ENCODE measurements at places on chromosomes 13 and 19.

DNA sequence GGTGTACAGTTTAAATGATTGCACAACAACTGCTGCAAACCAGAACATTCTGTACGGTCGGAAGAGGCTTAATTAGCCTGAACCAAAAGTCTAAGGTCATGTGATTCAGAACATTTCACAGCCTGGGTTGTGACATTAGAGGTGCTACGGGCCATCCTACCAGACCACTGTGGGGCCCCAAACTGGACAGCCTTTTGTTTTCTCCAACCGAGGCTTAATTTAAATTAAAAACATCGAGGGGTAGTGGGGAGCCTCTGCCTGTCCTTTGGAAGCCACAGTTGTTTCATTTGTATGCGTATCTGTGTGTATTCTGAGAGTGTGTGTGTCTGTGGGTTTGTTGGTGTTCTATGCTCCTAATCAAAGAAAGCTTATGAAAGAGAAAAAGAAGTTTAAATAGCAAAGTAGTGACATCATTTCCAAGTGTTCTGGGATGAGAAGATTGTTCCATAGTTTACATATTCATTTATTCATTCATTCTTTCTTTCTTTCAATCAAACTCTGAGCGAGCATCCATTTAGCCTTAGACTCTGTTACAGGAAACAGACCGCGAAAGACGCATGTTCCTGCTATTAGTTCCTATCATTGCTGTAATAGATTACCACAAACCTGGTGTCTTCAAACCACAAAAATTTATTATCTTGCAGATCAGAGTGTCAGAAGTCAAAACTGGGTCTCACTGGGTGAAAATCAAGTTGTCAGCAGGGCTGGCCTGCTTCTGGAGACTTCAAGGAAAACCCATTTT is 444.8 kb downstream of the FOXO1 start:
- no peak for DNase-seq

DNA sequence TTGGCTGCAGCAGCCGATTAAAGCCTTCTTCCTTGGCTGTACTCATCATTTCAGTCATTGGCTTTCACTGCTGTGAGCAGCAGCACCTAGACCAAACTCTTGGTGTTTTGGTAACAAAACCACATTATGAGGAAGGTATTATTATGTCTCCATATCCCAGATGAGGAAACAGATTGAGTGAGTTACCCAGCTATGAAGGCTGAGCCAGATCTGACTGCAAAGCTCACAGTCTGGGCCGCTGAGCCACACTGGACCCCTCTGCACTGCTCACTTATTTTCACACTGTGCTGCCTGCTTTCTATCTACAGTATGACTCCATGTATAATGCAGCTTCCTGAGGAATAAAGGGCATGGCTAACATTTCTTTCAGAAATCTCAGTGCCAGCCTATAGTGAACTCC is 24.5 kb downstream of the CRYL1 start:
- no peak for DNase-seq

GRCh38 chr13:23778002-23778652 is 111.1 kb downstream of the MIPEP start:
- DNase-seq, result no peak

DNA sequence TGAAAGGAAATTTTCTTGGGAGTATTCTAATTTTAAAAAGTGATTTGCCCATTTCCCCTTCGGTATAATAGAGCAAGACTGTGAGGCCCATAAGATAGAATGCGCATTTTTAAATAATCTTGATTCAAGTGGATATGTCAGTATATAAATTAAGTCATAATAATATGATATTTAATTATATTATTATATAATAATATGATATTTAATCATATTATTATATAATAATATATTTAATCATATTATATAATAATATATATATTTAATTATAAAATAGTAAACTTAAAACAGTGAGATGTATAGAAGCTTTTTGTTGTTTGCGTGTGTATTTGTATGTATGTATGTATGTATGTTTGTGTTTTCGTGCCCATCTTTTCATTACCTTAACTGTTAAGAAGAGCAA is 682.5 kb downstream of the PCDH9 start:
- DNase-seq, result no peak

All from activated naive CD4-positive, alpha-beta T cell treated with anti-CD3 and anti-CD28 coated beads, Interleukin-2, amount 50 U/mL, for 16 hours (primary cell).